ENCODE measurements at places on chromosomes 16 and 17.

- no peak for DNase-seq
Observed at GRCh38 chr16:25608002-25608401, 83.8 kb upstream of the HS3ST4 start.

GRCh38 chr16:57252148-57252721 lies 7.2 kb downstream of the ARL2BP start:
- DNase-seq, result no peak

DNA sequence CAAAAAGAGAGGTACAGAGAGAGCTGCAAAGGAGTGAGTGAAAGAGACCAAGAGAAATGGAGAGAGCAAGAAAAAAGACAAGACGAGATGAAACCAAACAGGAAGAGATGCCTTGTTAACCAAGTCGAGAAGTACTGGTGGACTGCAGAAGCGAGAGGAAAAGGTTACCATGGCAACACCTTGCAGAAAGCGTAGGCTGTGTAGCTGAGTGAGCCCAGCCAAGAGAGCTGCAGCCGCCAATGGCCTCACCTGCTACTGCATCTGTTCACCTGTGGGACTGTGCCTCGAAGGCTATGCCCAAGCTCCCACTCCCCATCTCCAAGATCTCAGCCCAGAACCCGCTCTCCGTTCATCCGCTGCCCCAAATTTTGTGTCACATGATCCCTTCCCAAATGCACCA lies 161.3 kb downstream of the SLC39A11 start:
- DNase-seq, result no peak

DNA sequence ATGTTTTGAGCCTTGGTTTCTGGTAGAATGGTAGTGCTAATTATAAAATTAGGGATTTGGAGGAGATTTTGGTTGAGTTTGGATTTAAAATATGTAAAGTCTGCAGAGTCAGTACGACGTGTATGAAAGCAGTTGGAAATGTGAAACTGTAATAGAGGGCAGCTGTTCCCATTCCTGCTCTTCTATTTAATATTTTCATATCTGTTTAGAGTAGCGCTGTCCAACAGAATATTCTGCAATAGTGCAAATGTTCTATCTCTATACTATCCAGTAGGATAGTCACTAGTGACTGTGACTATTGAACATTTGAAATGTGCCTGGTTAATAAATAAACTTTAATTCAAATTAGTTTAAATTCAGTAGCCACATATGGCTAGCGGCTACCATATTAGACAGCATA lies 443.4 kb upstream of the SOX9 start:
- DNase-seq, result no peak

DNA sequence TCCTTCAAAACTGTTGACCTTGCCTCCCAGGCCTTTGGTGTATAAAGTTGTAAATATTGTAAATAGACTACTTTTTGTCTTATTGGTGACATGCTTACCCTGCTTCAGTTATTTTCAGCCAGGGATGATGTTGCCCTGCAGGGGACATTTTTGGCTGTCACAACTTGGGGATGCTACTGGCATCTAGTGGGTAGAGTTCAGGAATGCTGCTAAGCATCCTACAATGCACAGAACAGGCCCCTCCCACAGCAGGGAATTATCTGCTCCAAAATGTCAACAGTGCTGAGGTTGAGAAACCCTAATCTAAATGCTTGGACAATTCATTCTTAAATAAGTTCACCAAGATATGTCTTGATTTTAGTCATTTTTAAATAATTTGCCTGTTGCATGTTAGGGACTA lies 459.8 kb downstream of the PMP22 start:
- no peak for DNase-seq

DNA sequence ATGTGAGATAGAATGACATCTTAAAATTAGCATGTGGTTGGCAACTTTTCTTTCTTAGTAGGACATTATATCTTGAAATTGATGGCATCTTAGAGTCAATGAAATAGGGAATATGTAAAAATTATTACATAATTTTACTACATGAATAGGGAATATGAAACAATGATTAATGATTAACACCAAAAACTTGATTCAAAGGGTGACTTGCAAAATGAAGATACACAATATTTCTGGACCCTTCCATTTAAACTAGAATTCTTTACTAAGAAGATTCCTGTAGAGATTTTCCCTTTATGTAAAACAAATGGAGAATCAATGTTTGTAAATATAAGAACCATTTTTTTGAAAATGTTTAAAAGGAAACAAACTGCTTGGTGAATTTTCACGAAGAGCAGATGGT lies 3.4 kb downstream of the MRTFB start:
- no peak for DNase-seq

- DNase-seq, result peak; percentile 57
Observed at GRCh38 chr17:16977932-16978331, 6.0 kb upstream of the TNFRSF13B start.
